ENCODE measurements at places on chromosomes 1 and 21.

DNA sequence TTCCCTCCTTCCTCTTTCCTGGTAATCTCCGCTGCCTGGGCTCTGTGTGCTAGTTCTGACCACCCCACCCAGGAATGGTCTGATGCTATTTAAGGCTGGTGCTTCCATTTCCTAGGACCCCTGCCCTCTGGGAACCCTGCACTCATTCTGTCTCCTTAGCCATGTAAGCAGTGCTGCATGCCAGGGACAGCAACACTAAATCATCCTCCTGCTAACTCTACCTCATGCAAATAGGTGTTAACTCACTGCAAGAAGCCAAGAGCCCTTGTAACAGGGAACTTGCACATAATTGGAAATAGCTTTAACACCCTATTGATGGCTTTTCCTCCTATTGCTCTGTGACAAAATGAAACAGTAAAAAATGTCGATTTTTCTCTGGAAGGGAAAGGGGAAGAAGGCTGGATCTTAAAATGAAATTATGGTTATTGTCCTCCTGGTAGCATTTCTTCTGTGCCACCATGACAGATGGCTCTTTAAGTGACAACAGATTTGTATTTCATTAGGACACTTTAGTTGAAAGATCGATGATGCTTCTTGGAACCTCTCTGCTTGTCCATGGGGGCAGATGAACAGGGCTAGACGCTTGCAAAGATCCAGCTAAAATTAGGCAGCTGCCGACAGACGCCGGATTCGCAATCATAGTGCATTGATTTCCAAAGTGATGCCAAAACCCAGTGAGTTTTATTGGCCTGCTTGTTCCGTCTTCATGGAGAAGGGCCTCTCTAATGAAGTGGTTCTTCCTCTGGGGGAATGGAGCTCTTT lies 551.7 kb downstream of the MATN1 start:
- DNase-seq = no peak

GRCh38 chr1:33015216-33015615 lies 21.5 kb downstream of the AK2 start:
- no peak for DNase-seq

- no peak for DNase-seq
Observed at GRCh38 chr21:25581582-25581981, 25.7 kb downstream of the MRPL39 start.

DNA sequence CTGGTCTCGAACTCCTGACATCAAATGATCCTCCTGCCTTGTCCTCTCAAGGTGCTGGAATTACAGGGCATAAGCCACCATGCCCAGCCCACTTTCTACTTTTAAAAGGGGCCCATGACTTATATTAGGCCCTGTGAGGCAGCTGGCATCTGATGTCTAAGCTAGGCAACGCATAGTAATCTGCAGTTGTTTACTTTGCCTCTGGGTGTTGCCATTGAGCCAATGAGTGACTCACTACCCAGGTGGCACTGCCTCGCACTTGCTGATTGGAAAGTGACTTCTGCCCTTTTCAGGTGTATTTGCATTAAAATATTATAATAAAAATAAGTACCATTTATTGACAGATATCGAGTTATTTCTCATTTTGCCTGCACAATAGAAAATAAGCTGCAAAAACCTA lies 84.9 kb downstream of the KIF14 start:
- DNase-seq = no peak

DNA sequence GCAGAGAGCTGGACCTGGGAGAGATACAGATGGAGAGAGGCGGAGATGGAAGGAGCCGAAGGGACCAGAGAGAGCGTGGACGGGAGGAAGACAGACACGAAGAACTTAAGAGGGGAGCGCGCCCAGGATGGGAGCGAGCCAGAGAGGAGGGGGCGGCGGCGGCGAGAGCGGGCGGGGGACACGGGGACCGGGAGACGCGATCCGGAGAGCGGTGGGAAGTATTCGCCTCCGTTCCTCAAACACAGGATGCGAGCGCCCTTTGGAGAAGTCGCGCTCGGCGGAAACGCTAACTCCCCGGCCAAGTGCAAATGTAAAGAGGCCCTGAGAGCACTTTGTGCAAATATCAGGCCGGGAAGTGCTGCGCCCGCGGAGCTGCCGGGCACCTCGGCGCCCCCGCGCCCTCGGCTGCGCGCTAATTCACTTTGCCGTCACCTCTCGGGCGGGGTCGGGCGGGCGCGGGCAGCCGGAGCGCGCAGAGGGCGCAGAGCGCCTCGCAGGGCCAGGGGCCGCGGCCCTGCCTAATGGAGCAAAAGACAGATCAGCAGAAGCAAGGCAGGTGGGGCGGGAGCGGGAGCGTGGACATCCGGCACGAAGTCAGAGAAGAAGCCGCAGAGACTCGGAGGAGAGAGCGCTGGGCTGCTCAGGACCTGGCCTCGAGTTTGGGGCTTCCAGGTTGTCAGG lies 281.2 kb downstream of the RRAGC start:
- DNase-seq = peak; percentile 55

DNA sequence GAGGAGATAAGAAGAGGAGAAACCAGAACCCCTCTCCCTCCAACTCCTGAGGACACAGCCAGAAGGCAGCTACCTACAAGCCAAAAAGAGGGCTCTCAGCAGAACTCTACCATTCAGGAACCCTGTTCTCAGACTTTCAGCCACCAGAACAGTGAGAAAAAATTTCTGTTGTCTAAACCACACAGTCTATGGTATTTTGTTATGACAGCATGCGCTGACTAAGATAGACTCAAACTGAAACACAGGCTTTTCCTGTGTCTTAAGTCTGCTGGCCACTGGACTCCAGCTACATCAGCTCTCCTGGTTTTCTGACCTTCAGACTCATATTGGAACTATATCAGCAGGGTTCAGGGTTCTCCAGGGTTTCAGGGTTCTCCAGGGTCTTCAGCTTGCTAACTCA lies 126.5 kb upstream of the TNFSF4 start:
- no peak for DNase-seq

DNA sequence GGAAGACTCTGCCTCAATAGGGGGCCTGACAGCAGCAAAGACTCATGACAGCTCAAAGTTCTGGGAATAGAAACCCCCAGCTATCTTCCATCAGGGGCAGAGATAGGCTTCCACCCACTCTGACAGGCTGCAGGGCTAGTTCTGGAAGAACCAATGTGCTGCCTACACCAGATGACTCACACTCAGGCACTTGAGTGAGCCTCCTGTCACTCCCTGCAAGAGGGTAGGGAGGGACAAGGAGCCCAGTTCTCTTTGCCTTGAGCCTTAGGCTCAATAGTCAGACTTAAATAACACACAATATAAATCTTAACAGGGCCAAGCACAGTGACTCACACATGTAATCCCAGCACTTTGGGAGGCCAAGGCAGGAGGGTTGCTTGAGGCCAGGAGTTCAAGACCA lies 386.4 kb downstream of the HHAT start:
- no peak for DNase-seq

DNA sequence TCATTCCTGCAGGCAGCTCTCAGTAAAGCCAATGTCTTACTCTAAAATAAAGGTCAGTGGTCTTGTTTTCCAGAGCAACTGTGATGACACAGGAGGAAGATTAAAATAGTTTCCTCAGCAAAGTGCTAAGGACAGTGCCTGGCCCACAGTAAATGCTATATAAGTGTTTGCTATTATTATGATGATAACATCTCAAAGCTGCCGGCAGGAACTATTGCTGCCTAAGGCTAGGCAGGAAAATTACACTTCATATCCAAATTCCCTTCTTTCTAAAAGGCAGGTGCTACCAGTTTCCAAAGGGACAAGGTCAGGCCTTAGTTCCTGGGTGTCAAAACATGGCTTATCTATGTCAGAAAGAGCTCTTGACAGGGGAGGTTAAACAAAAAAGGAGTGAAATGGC lies 401.3 kb downstream of the HHAT start:
- no peak for DNase-seq

GRCh38 chr21:34367320-34367935 lies 3.6 kb downstream of the KCNE2 start:
- DNase-seq = peak; percentile 44

- DNase-seq = no peak
Observed at GRCh38 chr1:46400421-46400820, 6.3 kb downstream of the FAAH start.

- no peak for DNase-seq
Observed at GRCh38 chr21:35730325-35730724, 330.0 kb downstream of the SETD4 start.

- no peak for DNase-seq
Observed at GRCh38 chr1:229828461-229828860, 202.4 kb downstream of the URB2 start.

GRCh38 chr1:105483436-105483835 lies 1573.0 kb upstream of the PRMT6 start:
- no peak for DNase-seq
